ENCODE measurements at places on chromosomes 5 and 9.

GRCh38 chr5:113367586-113367985 is 67.2 kb downstream of the TSSK1B start:
- no peaks in the 10 kb centered on the region for H3K36me3 ChIP-seq
- no peaks in the 10 kb centered on the region for H3K4me1 ChIP-seq
- no peak overlapping the region for H3K4me3 ChIP-seq
- no peak for DNase-seq
- H3K27ac ChIP-seq = no peak overlapping the region

GRCh38 chr9:137726764-137727163 is 108.0 kb downstream of the EHMT1 start:
- H3K36me3 ChIP-seq = no peaks in the 10 kb centered on the region
- no peak overlapping the region for H3K27ac ChIP-seq
- H3K4me3 ChIP-seq = no peak overlapping the region
- no peak for DNase-seq
- H3K27me3 ChIP-seq = no peaks in the 10 kb centered on the region

DNA sequence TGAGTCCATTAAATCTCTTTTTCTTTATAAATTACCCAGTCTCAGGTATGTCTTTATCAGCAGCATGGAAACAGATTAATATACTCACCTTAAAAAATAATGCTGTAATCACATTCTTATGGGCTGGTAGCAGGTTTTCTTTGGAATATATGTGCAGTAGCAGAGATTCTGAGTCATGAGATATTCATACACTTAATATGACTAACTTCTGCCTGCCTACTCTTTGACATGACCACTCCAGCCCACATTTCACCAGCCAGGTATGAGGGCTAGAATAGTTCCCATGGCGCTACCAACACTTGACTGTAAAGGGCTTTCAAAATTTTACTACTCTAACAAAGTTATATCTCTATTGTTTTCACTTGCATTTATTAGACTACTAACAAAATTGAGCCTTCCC is 74.1 kb upstream of the GHR start:
- no peaks in the 10 kb centered on the region for H3K36me3 ChIP-seq
- no peaks in the 10 kb centered on the region for H3K4me1 ChIP-seq
- H3K27ac ChIP-seq = no peak overlapping the region
- no peak overlapping the region for H3K4me3 ChIP-seq
- no peak for DNase-seq

DNA sequence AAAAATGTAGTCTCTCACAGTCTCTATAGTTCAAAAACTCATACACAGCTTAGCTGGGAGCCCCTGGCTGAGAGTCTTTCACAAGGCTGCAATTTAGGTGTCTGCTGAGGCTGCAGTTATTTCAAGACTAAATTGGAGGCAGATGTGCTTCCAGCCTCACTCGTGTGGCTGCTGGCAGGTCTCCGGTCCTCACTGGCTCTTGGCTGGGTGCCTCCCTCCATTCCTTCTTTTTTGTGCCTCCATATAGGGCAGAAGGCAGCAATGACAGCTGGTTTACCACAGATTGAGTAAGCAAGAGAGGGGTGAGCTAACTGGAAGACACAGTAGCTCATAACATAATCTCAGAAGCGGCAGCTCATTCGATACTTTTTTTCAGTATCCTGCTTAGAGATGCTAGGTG is 2167.7 kb upstream of the WWC1 start:
- H3K27ac ChIP-seq = no peak overlapping the region
- H3K4me1 ChIP-seq = no peaks in the 10 kb centered on the region
- H3K27me3 ChIP-seq = no peaks in the 10 kb centered on the region
- no peaks in the 10 kb centered on the region for H3K36me3 ChIP-seq
- no peak for DNase-seq
